ENCODE measurements at places on chromosomes 7 and 10.

- DNase-seq: no peak
These were observed 73.2 kb downstream of the SPDYE5 start for GRCh38 chr7:75565132-75565837.

GRCh38 chr7:129724796-129725195 is 113.3 kb downstream of the NRF1 start:
- DNase-seq: no peak

DNA sequence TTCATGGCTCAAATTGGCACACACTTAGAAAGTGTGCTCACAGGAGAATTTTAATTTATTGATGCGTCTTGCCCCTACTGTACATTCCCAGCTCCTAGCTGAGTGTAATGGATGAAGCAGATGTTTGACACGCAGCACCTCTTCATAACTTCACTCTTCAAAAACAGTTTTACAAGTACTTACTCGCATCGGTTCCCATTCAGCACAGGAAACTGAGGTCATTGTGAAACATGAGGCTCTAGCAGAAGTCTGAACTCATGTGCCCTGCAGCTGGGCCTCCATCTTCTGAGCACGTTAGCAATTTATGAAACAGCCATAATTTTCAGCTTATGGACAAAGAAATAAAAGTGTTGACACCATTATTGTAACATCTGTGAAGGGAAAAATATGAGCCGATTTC is 558.9 kb upstream of the MGMT start:
- DNase-seq: no peak

- DNase-seq: no peak
These were observed 79.8 kb downstream of the CHN2 start for GRCh38 chr7:29274146-29275017.

DNA sequence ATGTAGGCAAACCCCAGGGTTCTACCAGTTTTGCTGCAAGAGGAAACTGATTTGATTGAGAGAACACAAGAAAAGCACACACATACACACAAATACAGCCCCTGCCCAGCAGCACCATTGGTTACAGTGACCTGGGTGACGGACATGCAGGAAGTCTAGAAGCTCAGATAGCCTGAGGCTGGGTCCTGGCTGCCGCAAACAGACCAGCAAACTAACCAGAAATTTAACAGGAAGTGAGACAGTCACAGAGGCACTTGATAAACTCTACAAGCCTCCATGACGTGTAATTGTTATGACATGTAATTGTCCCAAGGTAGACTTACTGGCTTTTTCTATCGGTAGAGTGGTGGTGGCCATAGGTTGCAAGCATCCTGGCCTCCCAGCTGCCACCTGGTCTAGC is 58.9 kb downstream of the PRKAR2B start:
- no peak for DNase-seq

- no peak for DNase-seq
These were observed 91.0 kb downstream of the GPAM start for GRCh38 chr10:112092519-112092918.

GRCh38 chr10:36163827-36164226 is 521.7 kb upstream of the FZD8 start:
- DNase-seq: no peak

DNA sequence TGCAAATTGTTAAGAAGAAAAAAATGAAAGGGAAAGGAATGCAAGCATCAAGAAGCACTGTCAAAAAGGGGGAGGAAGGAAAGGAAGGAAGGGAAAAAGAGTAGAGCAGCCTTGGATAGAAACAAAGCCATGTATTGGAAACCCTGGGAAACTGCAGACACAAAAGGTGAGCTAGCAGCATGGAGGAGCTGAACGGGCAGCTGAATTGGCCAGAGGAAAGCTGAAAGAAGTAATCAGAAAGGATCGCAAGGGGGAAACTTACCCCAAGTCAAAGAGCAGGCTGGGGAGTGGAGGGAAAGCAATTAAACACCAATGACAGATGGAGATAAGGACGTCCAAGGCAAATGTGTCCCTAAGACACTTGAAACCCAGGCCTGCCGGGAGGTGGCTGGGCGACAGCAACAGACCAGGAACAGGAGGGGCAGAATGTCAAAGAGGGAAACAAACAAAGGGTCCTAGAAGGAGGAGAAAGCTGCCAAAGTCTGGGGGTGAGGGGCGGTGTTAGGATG is 93.8 kb upstream of the SVIL start:
- no peak for DNase-seq

- DNase-seq: no peak
These were observed 83.1 kb downstream of the THSD7A start for GRCh38 chr7:11748884-11749283.

DNA sequence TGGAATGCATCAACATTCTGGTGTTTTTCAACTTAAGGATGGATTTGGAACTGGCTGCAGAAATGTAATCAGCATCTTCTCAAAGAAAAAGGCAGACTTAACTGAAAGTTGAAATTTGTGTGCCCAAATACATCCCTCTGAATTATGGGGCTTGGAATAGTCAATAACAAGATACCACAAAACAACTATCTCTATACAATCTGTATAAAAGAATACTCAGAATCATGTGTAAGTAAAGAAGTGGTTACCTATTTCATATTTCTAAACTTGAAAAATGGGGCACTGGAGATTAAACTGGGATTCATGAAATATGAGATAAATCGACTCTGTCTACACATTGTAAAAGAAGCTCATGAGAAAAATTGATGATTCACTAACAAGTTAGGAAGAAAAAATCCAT is 6.2 kb upstream of the COL1A2 start:
- no peak for DNase-seq

GRCh38 chr7:72781631-72782030 is 46.4 kb downstream of the TYW1B start:
- DNase-seq: no peak

Measured in stimulated activated CD8-positive, alpha-beta memory T cell treated with anti-CD3 and anti-CD28 coated beads, Interleukin-4, amount 100 ng/mL, for 1 hour (primary cell).